ENCODE measurements at places on chromosomes 4 and X. TPM values are rescaled to one million over a fixed set of nuclear protein-coding genes. Genes with fewer than 3 reads are reported as not detected.

The COX7B2 gene
- total RNA-seq = not detected

The DRD5 gene
- total RNA-seq = not detected

The CT55 gene
- total RNA-seq = not detected

The GLRA3 gene
- not detected for total RNA-seq

The SMPX gene
- total RNA-seq = not detected

The DCAF8L2 gene
- not detected for total RNA-seq

The PHKA1 gene
- not detected for total RNA-seq

The MAGEC2 gene
- total RNA-seq = not detected

The RBMX gene
- total RNA-seq = 263 TPM

The NRK gene
- total RNA-seq = not detected

The DCLK2 gene
- not detected for total RNA-seq

The NKX6-1 gene
- total RNA-seq = not detected

The NUDT10 gene
- total RNA-seq = not detected

The MAGEA12 gene
- total RNA-seq = not detected

The STK26 gene
- 49.5 TPM for total RNA-seq

The PABPC5 gene
- total RNA-seq = not detected

The LUZP4 gene
- total RNA-seq = not detected

The PPP4R3C gene
- not detected for total RNA-seq

The SPACA5 gene
- total RNA-seq = not detected

The SPP1 gene
- not detected for total RNA-seq

The BANK1 gene
- 52.6 TPM for total RNA-seq

The GATA1 gene
- not detected for total RNA-seq

The RIBC1 gene
- 0.40 TPM for total RNA-seq

The BMP3 gene
- total RNA-seq = not detected

The LNX1 gene
- not detected for total RNA-seq

The GASK1B gene
- not detected for total RNA-seq

The TMEM144 gene
- not detected for total RNA-seq

The UGT2B15 gene
- not detected for total RNA-seq

The REELD1 gene
- 0.18 TPM for total RNA-seq

The BTK gene
- total RNA-seq = 81.6 TPM

The GPRIN3 gene
- total RNA-seq = 0.63 TPM

The MAGEE2 gene
- not detected for total RNA-seq

The RNF113A gene
- 28.6 TPM for total RNA-seq

The VGLL1 gene
- not detected for total RNA-seq

The KLKB1 gene
- 1.9 TPM for total RNA-seq

The MMRN1 gene
- total RNA-seq = not detected

The GLOD5 gene
- not detected for total RNA-seq

The TBC1D1 gene
- total RNA-seq = 30.5 TPM

The LANCL3 gene
- not detected for total RNA-seq
